ENCODE measurements at places on chromosomes 7 and 10.
A peak's percentile ranks its signal among the peaks of the same experiment; 100 is the strongest.

- DNase-seq, result no peak
Observed at GRCh38 chr10:31136930-31137885, 105.5 kb upstream of the ZNF438 start.

DNA sequence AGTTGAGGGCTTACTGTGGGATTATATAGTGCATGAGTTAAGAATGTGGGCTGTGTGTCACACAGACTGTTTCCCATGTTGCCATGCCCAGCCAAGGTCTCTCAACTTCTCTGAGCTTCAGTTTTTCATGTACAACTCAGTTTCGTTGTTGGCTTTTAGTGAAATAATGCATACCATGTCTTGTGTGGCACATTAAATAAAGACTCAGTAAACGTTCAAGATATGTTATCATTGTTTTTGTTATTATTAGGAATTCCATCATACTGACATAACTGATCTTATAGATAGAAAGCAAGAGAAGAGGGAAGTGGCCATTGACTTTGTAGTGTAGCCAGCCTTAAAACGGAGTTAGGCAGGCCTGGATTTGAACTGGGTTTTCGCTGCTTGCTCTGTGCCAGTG, 2.9 kb downstream of the CDK14 start:
- DNase-seq, result no peak

GRCh38 chr10:54469587-54470323, 331.3 kb downstream of the PCDH15 start:
- DNase-seq, result no peak

DNA sequence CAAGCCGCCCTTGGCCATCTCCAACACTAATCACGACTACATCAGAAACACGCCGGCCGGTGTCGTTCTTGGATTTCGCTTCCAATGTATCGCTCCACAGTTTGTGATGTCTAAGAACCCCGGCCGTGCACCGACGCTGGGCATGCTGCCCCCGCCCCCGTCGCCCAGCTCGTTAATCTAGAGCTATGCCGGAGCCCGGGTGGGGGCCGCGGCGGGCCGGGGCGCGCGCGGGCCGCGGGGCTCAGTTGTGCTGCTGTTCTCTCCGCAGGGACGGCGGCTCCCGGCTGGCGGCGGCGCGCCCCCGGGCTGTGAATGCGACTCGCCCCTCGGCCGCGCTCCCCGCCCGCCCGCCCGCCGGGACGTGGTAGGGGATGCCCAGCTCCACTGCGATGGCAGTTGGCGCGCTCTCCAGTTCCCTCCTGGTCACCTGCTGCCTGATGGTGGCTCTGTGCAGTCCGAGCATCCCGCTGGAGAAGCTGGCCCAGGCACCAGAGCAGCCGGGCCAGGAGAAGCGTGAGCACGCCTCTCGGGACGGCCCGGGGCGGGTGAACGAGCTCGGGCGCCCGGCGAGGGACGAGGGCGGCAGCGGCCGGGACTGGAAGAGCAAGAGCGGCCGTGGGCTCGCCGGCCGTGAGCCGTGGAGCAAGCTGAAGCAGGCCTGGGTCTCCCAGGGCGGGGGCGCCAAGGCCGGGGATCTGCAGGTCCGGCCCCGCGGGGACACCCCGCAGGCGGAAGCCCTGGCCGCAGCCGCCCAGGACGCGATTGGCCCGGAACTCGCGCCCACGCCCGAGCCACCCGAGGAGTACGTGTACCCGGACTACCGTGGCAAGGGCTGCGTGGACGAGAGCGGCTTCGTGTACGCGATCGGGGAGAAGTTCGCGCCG, 1.9 kb downstream of the VWC2 start:
- DNase-seq, result peak; percentile 26

GRCh38 chr10:35704401-35704800, 62.3 kb upstream of the FZD8 start:
- no peak for DNase-seq

- DNase-seq, result no peak
Observed at GRCh38 chr10:29517352-29517923, 117.3 kb downstream of the SVIL start.
